ENCODE measurements at places on chromosomes 16 and 17. TPM values are rescaled to one million over a fixed set of nuclear protein-coding genes. Genes with fewer than 3 reads are reported as not detected.

The NPB gene
- not detected for total RNA-seq

The TLCD2 gene
- 0.13 TPM for total RNA-seq

GRCh38 chr16:86327321-86327720 lies 183.0 kb upstream of the FOXF1 start:
- no peak for DNase-seq

GRCh38 chr16:23274968-23275367 lies 27.1 kb upstream of the SCNN1B start:
- DNase-seq, result no peak

DNA sequence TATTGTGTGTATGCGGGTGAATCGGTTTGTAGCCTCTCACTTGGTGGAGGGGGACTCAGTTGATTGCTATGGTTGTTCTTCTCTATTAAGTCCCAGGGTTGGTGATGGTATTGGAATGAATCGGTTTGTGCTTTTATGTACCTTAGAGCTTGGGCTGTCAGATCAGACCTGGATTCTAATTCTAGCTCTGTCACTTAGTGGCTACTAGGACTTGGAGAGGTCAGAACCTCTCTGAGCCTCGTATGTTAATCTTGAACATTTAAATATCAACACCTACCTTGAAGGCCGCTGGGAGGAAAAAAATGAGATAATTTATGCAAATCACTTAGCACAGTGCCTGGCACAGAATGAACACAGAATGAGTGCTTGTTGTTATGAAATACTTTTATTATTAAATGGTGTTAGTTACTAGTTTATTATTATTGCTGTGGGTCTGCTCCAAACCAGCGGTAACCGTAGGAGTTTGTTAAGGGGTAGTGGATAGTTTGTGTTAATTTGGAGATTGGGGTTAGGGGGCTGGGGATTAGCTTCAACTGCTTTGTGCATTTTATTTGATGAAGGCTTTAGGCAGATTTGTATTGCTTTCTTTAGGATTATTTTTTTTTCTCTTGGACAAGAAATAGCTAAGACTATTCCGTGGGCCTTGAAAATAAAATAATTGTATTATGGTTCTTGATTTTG lies 3.5 kb downstream of the KDM6B start:
- DNase-seq, result no peak

- no peak for DNase-seq
These were observed 116.4 kb downstream of the NPIPB5 start for GRCh38 chr16:22627043-22627442.

DNA sequence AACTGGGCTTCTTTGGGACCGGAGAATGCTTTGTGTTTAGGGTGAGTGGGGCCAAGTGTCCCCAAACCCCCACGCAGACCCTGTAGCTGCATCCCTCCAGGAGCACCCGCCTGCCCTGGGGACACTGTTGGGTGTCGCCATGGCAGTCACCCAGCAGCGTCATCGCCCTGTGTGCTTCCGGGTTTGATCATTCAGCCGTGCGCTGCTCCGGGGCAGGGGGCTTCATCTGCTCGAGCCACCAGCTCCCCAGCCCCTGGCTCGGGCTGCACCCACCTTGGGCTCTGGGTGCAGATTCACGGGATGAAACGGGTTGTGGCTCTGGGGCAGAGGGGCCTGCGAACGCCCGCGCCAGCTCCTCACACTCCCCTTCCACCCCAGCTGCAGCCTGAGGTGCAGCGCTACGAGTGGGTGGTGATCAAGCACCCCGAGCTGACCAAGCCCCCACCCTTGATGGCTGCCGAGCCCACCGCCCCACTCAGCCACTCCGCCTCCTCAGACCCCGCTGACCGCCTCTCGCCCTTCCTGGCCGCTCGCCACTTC lies 13.8 kb upstream of the ATP6V0C start:
- no peak for DNase-seq

DNA sequence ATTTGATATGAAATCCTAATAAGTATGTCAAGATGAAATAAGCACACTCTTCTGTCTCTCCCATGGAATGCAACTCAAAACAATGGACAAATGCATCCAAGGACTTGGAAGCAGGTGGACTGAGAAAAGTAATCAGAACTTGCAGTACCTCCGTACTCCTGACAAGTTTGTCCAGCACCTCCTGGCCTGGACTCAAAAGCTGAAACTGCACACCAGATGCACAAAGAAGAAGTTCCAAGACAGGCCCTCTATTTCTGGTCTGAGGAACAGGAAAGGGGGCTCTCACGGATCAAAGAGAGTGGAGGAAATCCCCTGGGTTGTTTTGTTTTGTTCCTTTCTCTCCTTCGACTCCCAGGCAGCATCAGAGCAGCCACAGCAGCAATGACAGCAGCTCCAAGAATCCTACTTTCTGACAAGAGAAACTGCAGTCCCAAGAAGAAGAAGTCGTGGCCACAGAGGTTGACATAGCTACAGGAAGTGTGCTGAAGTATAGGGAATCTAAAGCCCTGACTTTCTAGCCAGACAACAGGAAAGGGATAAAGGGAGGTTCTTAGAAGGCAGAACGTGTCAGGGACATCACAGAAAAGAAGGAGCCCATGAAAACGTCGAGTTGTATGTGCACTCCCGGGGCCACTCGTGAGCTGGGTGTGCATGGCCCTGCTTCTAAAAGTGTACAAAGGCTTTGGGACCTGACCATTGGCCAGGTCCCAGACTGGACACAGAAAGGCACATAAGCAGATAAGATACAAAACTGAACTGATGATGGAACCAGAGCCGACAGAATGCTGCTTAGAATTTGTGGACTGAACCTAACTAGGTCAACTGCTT lies 29.3 kb downstream of the AKAP10 start:
- no peak for DNase-seq
